H9 (cell line): ENCODE measurements at places on chromosomes 2 and 18. TPM values are rescaled to one million over a fixed set of nuclear protein-coding genes. Genes with fewer than 3 reads are reported as not detected.
A peak's percentile ranks its signal among the peaks of the same experiment; 100 is the strongest.

DNA sequence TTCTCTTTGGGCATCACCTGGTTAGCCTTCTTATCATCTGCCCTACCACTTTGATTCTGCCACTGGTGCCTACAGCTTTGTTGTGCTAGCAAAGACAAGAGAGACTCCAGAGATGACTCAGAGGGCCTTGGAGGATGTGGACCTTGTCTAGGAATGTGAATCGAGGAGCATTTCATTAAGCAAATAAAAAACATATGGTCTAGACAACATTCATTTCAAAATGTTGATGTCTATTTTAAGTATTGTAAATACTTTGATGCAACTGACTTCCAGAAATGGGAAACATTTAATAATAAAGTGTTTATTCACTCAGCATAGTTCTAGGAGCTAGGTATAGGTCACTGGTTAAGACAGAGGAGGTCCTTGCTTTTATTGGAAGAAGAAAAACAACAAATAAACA is 195.5 kb downstream of the CDCA7 start:
- no peak overlapping the region for H3K4me3 ChIP-seq
- no peaks in the 10 kb centered on the region for H3K27me3 ChIP-seq
- peaks cover 15% of the 10 kb centered on the region for H3K36me3 ChIP-seq
- H3K27ac ChIP-seq = no peak overlapping the region
- no peak for DNase-seq
- H3K4me1 ChIP-seq = no peaks in the 10 kb centered on the region; the same call in 1 of the 2 replicates

Gene ACVR1C
- 0.81 and 1.0 TPM in 2 replicates for total RNA-seq

Gene DCDC2C
- not detected in 2 replicates for total RNA-seq

DNA sequence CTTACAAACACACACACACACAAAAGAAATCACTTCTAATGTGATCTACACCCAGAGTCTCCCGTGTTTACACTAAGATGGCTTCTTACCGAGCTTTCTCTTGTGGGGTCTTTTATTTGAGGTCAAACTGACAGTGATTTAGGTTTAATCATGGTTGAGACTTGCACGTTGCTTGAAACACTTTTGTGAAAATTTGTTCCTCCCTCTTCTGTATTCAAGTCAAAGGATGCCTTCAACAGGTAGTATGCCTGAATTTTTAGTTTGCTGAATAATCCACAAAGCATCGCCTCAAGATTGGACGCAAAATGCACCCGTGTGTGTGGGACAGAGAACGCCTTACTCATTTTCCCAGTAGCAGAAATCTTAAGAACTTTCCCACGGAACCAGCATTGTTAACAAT is 4.0 kb upstream of the ZNF516 start:
- DNase-seq = no peak
- H3K27ac ChIP-seq = no peak overlapping the region
- no peak overlapping the region for H3K4me3 ChIP-seq

DNA sequence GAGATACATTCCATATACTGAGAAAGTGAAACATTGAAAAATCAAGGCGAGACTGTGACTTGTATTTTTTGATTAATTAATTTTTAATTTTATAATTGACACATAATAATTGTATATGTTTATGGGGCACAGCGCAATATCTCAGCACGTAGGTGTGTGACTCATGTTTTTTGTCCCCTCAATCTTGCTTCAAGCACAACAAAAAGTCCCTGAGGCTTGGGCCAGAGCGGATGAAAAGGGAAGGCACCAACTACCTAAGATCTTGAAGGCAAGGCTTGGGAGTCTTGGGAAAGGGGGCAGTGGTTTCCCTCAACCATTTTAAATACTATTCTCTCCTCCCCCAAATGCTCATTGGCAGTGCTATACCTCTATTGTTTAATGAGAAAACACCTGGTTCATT is 9.9 kb downstream of the SGPP2 start:
- no peak overlapping the region for H3K4me3 ChIP-seq
- H3K27me3 ChIP-seq = peaks cover 13% of the 10 kb centered on the region; the same call in 1 of the 2 replicates
- DNase-seq = no peak
- H3K4me1 ChIP-seq = no peaks in the 10 kb centered on the region

Gene FIGLA
- total RNA-seq = not detected in 2 replicates

GRCh38 chr2:65706411-65706810 is 274.0 kb upstream of the SPRED2 start:
- H3K27me3 ChIP-seq = no peaks in the 10 kb centered on the region
- H3K36me3 ChIP-seq = no peaks in the 10 kb centered on the region
- no peak for DNase-seq
- no peak overlapping the region for H3K4me3 ChIP-seq

GRCh38 chr18:34592961-34593382 is 117.1 kb upstream of the DTNA start:
- peak overlapping the region; percentile 73 for H3K4me3 ChIP-seq
- H3K36me3 ChIP-seq = no peaks in the 10 kb centered on the region
- DNase-seq = peak; percentile 51

GRCh38 chr2:205972113-205972512 is 113.9 kb downstream of the INO80D start:
- no peaks in the 10 kb centered on the region for H3K36me3 ChIP-seq
- H3K27me3 ChIP-seq = no peaks in the 10 kb centered on the region
- H3K4me1 ChIP-seq = 0 out of 2 replicates have a peak, but pooled peaks cover 9% of the 10 kb centered on the region
- DNase-seq = no peak
- no peak overlapping the region for H3K4me3 ChIP-seq
- no peak overlapping the region for H3K27ac ChIP-seq

DNA sequence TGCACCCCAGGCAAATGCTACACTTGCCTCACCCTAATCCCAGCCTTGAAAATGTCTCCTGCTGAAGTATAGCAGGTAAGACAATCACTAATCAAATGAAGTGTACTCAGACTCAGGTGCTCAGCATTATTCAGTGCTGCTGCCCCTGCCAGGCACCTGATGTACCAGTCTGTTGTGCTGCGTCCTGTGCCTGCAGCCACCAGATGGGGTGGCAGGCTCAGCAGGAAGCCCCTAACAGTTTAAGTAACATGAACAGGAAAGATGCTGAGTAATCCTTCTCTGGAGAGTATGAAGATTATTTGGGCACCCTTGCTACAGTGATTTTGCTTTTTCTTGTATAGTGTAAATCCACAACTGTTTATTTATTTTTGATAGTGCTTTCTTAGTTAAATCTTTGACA is 69.1 kb downstream of the TACR1 start:
- peaks cover 3% of the 10 kb centered on the region; the same call in 1 of the 2 replicates for H3K4me1 ChIP-seq
- H3K4me3 ChIP-seq = no peak overlapping the region
- peak; percentile 39 for DNase-seq
- no peaks in the 10 kb centered on the region for H3K36me3 ChIP-seq
- H3K27ac ChIP-seq = no peak overlapping the region

DNA sequence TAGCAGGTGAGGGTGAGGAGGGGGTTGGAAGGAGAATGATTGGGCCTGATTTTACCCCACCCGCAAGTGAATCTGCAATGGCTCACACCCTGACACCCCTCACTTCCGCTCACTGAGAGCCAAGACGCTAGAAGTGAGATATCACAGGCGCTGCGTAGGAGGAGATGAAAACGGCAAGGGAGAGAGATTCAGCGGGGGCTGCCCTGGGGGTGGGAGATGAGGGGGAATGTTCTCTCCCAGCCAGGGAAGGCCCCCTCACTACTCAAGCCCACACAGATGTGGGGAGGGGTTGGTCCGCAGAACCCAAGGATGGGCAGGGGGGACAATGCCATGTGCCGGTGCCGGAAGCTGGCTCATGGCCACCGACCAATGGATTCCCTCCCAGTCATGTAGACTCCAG is 32.9 kb downstream of the LOXHD1 start:
- H3K27me3 ChIP-seq = no peaks in the 10 kb centered on the region
- H3K27ac ChIP-seq = no peak overlapping the region
- no peaks in the 10 kb centered on the region for H3K4me1 ChIP-seq
- H3K36me3 ChIP-seq = no peaks in the 10 kb centered on the region

DNA sequence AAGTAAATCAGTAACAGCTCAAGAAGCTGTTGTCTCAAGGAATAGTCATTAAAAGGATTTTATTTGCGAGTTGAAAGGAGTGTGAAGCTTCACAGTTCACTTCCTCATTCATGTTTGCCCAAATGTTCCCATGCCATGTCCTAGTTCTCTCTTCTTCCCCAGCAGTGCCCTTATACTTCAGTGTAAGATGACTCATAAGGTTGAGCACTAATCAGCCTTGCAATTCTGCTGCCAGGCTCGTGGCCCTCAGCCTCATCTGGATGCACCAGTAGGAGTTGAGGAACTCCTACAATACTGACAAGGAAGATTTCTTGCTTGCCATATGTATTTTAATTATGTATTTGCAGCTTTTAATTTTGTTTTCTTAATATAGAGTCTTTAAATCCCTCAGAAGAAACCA is 1980.4 kb downstream of the SUCLG1 start:
- H3K4me1 ChIP-seq = no peaks in the 10 kb centered on the region
- no peaks in the 10 kb centered on the region for H3K27me3 ChIP-seq
- no peak overlapping the region for H3K4me3 ChIP-seq

DNA sequence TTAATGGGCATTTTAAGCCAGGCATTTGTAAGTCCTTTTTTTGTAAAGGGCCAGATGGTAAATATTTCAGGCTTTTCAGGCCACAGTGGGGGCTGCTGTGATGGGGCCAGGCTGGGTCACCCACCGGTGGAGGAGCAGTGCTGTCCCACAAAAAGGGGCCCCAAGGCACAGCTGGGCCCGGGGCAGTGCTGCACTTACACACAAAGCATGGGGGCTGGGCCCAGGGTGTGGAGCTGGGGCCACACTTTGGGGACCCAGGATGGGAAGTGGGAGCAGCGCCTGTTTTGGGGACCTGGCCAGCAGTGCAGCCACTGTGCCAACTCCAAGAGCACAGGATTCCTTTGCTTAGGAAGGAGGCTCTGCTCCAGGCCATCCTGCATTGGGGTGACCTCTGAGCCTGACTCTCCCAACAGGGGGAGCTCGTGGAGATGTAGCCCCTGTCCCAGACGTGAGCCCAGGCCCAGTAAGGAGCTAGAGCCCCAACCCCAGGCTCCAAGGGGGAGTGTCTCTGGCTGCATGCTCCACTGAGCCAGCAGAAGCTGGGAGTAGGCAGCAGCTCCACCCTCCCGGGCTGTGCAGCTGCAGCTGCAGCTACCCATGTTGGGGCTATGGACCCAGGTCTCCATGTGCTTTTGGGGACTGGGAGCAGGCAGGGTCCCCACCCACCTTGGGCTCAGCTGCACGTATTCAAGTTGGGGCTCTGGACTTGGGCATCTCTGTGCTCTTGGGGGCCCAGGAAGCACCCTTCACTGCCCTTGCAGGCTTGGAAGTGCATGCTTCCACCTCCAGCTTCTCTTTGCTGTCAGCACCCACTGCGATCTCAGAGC is 1036.5 kb upstream of the CNTNAP5 start:
- H3K27me3 ChIP-seq = no peaks in the 10 kb centered on the region
- H3K36me3 ChIP-seq = peaks cover 13% of the 10 kb centered on the region
- H3K4me1 ChIP-seq = no peaks in the 10 kb centered on the region
- no peak overlapping the region for H3K4me3 ChIP-seq
- H3K27ac ChIP-seq = no peak overlapping the region

DNA sequence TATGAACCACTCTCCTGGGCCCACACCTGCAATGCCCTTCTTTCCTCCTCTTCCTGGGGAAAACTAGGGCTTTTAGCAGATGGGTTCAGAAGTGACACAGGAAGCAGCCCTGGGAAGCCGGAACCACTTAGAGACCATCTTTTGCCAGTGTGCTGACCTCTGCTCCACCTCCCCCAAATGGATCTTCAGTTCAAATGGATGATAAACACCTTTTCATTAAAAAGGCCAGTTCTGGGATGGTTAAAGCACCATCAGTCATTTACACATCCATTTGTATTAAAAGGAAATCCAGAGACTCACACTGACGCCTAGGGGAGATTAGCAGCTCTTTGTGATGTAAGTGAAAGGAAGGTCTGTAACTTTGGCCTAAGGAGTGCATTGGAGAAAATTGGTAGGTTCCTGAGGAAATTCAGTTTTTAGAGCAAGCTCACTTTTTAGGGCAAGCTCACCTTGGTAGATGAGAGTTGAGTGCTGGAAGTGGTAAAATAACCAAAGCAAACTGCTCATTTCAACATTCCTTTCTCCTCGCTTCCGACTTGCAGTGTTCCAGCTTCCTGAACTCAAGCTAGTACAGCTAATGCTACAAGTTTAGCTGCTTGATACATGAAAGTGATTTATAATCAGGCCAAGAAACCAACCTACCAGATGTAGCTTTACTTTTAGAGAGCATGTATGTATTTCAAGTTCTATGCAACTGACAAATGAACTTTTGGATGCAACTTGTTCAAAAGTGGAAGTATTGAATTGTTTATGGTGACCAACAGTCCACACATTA is 47.7 kb downstream of the ACTR2 start:
- peaks cover 56% of the 10 kb centered on the region for H3K27me3 ChIP-seq
- H3K4me3 ChIP-seq = no peak overlapping the region
- DNase-seq = peak; percentile 47
- no peak overlapping the region for H3K27ac ChIP-seq
- H3K4me1 ChIP-seq = no peaks in the 10 kb centered on the region

Gene IMPA2
- 69.1 and 73.8 TPM in 2 replicates for total RNA-seq

- no peak overlapping the region for H3K4me3 ChIP-seq
- H3K27me3 ChIP-seq = no peaks in the 10 kb centered on the region
- no peak overlapping the region for H3K27ac ChIP-seq
- H3K36me3 ChIP-seq = no peaks in the 10 kb centered on the region
Measured at GRCh38 chr2:218000136-218000535, 2.7 kb downstream of the TNS1 start.

Gene CD207
- not detected in 2 replicates for total RNA-seq

DNA sequence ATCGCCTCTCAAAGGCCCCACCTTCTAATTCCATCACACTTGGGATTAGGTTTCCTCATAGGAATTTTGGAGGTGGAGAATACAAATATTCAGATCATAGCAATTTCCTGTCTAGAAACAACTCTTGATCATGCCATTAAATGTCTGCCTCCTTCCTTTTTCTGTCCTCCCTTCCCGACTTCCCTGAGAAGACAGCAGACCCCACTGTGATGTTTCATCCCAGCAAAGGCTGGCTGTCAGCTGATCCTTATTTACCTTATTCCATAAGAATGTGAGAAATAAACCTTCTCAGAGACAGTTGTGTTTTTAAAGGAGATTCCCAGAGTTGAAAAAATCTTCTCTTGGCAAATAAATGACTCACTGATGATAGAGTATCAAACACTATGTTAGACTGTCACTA is 133.9 kb downstream of the TDRD15 start:
- DNase-seq = no peak
- H3K36me3 ChIP-seq = no peaks in the 10 kb centered on the region
- no peak overlapping the region for H3K4me3 ChIP-seq

Gene IFIH1
- 0.81 and 1.1 TPM in 2 replicates for total RNA-seq

- no peak for DNase-seq
- H3K27ac ChIP-seq = no peak overlapping the region
- no peaks in the 10 kb centered on the region for H3K36me3 ChIP-seq
Measured at GRCh38 chr18:9746958-9747357, 38.9 kb downstream of the RAB31 start.

Gene CFAP221
- 0.20 and 0.46 TPM in 2 replicates for total RNA-seq

GRCh38 chr2:54613794-54614257 is 109.6 kb upstream of the EML6 start:
- DNase-seq = no peak
- H3K4me1 ChIP-seq = peaks cover 8% of the 10 kb centered on the region; the same call in 1 of the 2 replicates
- H3K36me3 ChIP-seq = peaks cover 37% of the 10 kb centered on the region
- peak overlapping the region; percentile 47; the same call in 1 of the 3 replicates for H3K4me3 ChIP-seq

- no peaks in the 10 kb centered on the region for H3K36me3 ChIP-seq
- no peaks in the 10 kb centered on the region; the same call in 1 of the 2 replicates for H3K4me1 ChIP-seq
- peaks cover 12% of the 10 kb centered on the region; the same call in 1 of the 2 replicates for H3K27me3 ChIP-seq
- H3K4me3 ChIP-seq = no peak overlapping the region
Measured at GRCh38 chr2:234429265-234429664, 67.6 kb downstream of the ARL4C start.

Gene MEP1B
- not detected in 2 replicates for total RNA-seq

Gene DOK6
- 0.20 and 0.33 TPM in 2 replicates for total RNA-seq

Gene ZCCHC2
- 12.1 and 12.4 TPM in 2 replicates for total RNA-seq
